Iris pigment epithelial cell (primary cell): ENCODE measurements at places on chromosomes 13 and 19.

DNA sequence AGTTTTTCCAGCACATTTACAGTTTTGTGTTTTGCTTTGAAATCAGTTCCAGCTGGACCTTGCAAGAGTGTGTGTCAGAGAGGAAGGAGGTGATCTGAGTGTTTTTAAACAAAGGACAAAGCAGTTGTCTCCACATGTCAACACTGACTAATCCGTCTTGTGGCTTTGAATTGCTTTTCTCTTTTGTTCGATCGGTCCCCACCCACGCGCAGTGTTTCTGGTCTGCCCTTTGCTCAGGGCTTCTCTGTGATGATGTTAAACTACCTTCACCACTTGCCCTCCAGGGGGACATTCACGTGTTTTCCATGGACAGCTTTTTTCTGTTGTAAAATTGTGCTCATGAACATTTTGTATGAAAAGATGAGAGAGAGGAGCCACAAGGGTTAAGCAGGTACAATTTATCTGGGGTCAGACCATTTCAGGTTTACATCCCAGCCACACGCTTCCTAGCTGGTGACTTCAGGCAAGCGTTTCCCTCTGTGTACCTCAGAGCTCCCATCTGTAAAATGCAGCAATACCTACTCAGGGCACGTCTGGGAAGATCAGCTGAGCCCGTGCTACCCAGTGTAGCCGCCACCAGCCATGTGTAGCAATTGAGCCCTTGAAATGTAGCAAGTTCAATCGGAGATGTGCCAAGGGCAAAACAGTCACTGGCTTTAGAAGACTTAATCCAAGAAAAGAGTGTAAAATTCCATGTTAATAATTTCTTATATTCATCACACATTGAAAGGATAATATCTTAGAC is 13.5 kb upstream of the PLA2G4C start:
- peak; percentile 46 for DNase-seq

GRCh38 chr13:47455626-47456025 is 545.4 kb downstream of the SUCLA2 start:
- no peak for DNase-seq

- peak; percentile 67 for DNase-seq
These were observed 33.0 kb downstream of the IL12RB1 start for GRCh38 chr19:18053576-18054219.

DNA sequence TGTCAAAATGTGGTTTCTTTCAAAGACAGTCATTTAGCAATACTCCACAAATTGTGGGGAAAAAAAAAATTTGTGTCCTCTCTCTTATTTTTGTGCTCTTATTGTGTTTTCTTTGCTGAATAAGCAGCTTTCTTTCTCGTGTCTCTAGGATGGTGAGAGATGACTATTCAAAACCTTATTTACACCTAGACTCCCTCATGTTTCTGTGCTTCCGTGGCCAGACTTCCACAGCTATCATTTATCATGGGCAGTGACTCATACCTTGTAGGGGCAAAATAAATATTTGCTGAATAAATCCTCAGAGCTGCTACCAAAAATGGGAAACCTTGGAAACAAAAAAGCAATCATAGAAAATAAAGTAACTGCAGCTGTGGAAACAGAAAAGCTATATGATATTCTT is 204.9 kb upstream of the MIR17HG start:
- peak; percentile 41 for DNase-seq

GRCh38 chr13:76406243-76406642 is 480.0 kb downstream of the KCTD12 start:
- DNase-seq = peak; percentile 31

GRCh38 chr13:38674208-38674607 is 12.7 kb upstream of the FREM2 start:
- DNase-seq = no peak

DNA sequence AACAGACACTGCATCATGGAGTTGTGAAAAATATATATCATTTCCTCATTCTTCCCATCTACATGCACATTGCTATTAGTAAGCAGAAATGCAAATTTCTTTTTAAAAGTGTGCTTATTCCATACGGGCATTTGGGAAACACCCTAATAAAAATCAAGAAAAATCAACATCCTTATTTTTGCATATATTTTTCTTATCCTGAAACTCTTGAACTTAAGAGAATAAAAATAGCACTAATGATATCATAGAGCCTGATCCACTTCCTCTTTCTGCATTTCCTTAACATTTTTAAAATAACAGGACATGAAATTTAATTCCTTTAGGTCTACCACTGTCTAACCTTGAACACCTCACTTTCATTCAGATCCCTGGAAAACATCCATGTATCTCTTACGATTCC is 123.3 kb downstream of the VWA8 start:
- peak; percentile 30 for DNase-seq

DNA sequence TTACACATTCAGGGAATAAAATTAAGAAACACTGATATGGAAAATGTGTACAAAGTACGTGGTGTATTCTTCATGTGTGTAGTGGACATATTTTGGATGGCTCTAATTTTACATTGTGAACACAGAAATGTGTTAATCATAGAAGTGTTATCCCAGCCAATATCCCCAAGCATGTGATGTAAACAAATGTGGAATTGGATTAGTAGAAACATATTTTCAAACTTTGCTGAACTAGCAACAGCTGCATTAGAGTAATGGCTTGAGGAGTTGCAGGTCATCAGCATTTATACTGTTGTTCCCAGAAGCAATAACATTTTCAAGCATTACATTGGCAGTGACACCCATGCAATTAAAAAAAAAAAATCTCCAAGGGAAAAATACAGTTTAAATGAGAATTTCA is 600.6 kb downstream of the SLITRK1 start:
- no peak for DNase-seq

GRCh38 chr13:97058391-97058790 is 64.1 kb upstream of the OXGR1 start:
- DNase-seq = no peak

- DNase-seq = peak; percentile 58
These were observed 74.5 kb upstream of the ANKRD10 start for GRCh38 chr13:110989331-110989730.

GRCh38 chr19:54462655-54463530 is 685 bp downstream of the LENG9 start:
- DNase-seq = peak; percentile 65

DNA sequence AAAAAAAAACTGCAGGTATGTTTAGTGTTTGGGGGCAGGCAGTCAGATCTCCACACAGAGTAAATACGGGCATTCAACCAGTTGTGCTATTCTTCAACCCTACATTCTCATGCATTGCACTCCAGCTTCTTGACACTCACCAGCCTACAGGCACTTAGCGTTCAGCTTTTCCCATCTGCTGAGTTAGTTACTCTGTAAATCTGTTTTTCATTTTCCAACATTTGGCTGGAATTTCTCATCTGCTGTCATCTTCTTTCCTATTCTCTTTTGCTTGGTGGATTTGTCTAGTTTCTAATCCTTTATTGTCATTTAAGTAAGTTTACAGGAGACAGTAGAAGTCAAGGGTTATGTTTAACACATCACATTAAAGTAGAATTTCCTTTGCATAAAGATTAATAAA is 1318.9 kb downstream of the OLFM4 start:
- no peak for DNase-seq

DNA sequence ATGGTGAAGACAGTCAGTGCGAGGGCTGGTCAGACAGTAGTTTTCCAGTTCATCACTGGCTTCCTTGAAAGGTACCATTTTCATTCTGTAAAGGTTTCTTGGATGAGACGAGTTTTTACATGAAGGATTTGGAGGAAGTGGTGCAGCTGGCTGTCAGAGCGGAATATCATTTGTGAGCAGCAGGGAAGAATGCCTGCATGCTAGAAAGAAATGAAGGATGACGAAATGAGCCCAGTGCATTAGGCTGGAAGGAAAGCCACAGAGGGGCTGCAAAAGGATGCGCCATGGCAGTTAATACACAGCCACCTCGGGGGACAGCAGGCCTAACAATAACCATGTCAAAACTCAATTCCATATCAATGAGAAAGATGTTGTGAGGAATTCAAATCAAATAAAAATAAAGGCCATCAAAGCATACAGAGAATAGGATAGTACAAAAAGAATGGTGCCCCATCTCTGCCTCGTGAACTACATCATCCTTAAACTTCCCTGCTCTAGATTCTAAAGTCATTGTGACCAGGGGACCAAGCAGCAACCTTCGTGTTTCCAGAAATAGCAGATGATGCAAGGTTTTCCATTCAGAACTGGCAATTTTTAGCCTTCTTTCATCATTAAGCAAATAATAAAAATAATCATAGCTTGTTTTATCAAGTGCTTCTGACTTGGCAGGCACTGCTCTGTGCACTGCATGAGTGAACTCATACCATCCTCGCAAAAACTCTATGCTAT is 504.2 kb downstream of the RFC3 start:
- no peak for DNase-seq

- no peak for DNase-seq
These were observed 567 bp downstream of the SBK2 start for GRCh38 chr19:55536366-55536765.

DNA sequence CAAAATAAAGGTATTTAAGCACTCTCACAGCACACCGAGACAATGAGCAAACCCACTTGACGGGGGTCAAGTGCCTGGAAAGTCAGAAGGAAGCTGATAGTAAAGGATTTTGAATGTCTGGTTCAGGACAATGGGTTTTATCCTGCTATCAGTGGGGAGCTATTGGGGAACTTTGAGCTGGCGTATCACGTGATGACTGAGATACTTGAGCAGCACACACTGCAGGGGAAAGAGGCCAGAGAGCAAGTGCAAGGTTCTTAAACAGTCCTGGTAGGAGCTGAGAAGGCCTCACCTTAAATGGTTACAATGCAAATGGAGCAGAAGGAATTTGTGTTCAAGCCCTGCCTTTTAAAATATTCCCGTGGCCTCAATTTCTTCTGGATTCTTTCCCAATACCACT is 225.3 kb downstream of the LACC1 start:
- no peak for DNase-seq

GRCh38 chr13:25819856-25820530 is 231.8 kb downstream of the SHISA2 start:
- DNase-seq = no peak

DNA sequence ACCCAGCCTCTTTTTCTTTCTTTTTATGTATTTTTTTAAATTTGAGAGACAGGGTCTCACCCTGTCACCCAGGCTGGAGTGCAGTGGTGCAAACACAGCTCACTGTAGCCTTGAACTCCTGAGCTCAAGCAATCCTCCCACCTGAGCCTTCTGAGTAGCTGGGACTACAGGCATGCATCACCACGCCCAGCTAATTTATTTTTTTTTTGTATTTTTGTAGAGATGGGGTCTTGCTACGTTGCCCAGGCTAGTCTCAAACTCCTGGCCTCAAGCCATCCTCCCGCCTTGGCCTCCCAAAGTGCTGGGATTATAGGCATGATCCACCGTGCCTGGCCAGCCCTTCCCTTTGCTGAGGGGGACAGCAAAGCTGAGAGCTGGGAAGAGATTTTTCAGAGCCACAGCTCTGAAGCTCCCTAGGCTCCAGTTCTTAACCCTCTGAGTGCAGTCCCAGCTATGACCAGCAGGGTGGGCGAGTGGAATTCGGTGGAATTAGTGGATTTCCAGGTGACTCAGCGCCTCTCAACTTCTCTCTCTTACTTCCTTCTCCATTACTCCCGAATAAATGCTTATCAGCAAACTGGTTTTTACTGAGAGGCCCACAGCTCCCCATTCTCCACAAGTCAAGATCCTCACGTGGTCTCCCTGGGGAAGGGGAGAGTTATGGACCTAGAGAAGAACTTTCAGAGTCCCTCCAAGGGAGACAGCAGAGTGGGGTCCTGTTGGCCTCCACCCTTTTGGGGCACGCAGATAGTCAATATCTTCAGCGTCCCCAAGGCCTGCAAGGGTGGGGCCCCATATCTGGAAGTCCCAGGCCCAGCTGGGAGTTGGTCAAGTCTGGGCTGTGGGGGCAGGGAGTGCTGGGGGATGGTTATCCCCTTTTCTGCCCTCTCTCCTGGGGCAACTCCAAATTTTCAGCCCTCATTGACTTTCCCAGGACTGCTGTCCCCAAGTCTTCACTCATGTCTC is 1.2 kb downstream of the BLVRB start:
- peak; percentile 89 for DNase-seq

DNA sequence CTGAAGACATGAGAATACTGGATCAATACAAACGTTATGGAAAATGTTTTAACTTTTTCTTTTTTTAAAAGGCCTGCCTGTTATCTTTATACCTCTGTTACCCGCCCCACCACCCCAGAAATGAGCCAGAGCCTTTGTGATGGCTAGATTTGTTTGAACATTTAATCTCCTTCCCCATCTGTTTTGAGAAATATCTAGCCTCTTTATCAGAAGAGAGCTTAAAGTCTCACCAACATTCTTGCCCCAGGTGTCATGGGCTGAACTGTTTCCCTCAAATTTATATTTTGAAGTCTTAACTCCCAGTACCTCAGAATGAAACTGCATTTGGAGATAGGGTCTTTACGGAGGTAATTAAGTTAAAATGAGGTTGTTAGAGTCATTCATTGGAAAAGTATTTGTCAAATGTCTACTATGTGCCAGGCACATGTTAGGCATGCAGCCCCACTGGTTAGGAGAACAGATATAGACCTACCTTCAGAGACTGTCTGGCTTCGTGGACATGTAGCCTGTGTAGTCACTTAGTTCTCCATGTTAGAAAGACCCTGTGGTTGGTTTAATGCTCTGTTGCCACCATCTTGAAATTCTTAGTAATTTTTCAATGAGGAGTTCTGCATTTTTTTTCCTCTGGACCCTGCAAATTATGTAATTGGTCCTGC is 6.3 kb upstream of the RB1 start:
- DNase-seq = no peak

DNA sequence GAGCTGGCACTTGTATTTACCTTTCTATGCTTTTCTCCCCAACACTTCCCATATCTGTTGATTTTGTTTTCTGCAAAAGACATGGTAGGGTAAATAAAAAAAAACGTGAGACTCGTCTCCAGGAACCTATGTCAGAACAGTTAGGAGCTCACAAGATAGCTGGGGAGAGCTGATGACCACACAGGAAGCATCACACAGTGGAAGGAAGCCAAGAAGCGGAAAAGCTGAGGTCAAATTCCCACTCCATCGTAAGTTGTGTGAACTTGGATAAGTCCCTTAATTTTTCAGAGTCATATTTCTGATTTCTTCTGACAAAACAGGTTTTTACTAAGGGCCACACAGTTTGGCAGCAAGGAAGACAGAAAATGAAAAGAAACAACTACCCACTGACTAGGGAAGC is 199.6 kb downstream of the KLF5 start:
- peak; percentile 46 for DNase-seq
